ENCODE measurements at places on chromosomes 5 and 9.

DNA sequence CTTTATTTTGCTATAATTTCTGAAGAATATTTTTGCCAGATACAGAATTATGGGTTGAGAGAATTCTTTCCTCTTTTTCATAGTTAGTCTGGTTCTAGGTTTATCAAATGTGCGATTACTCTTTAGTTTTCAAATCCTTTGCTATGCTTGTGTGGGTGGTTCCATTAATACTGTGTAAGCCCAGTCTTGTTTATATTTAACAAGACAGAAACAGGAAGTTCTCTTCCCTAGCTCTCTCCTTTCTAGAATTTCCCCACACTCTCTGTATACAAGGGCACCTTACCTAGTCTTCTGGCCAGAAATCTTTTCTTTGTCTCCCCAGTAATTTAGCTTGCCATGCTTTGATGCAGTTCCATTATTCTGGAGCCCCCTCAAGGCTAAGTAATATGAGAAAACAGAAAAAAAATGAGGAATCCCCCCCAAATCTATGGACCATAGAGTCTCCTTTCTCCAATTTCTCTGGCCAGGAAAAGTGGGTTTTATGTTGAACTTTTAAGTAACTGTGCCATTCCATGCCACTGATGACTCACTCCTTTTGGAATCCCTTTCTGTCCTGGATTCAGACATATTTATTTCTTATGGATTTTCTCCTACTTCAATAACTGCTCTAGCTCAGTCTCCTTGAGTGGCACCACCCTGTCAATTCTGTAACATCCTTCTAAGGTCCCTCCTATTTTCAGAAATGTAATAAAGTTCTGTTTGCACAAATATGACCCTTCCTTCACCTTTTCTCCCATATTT lies 1714.1 kb downstream of the EFNA5 start:
- DNase-seq, result no peak

DNA sequence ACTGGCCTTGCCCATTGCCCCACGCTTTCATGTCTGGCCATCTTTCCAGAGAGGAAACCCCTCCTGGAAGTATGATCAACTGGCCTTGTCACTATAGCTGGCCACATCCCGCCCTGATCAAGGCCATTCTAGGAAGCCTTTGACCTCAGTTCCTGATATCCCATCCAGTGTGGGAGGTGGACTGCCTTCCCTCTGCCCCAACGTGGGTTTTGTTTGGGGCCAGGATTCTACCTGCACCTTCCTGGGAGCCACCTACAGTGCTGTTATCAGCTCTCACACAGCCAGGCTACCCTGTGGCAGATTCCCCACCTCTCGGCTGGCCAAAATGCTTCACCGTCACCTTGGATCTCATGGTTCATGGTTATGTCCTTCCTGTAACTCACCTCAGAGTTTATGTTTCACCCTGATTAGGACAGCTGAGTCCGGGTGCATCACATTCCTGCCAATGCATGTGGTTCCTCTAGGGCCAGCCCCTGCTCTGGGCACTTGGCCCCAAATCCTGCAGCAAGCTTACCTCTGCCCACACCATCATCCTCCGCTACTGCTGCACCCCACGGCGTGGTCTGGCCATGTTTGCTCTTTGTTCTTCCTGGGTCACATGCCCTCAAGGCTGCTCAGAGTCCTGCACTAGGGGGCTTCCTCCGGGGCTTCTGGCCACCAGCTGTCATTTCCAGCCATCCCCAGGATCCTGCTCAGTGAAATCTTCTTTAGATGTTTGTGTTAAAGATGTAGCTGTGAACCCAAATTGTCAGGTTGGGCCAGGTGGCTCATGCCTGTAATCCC lies 24.2 kb upstream of the S1PR3 start:
- no peak for DNase-seq

DNA sequence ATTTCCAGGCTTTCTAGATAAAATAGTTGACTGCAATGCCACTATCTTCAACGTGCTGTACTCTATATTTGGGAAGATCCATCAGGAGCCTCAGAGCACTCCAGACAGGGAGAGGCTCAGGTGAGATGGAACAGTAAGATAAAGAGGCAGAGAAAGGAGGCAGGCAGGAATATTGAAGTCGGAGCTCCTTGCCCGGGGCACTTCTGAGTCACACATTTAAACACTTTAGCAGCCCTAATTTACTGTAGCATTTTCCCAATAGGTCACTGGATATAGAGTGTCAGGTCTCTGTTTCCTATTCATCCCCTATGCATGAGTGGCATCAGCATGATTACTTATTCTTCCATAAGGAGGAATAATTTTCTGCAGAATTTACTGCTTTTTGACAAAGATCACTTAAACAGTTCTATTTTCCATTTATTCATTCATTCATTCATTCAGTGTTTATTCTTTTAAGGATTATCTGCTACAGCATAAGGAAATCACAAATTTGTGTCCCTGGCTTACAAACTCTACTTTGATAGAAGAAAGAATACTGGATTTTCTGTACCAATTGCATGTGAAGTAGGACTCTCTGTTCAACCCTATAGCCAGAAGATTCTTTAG lies 170.7 kb downstream of the MAPKAP1 start:
- no peak for DNase-seq

DNA sequence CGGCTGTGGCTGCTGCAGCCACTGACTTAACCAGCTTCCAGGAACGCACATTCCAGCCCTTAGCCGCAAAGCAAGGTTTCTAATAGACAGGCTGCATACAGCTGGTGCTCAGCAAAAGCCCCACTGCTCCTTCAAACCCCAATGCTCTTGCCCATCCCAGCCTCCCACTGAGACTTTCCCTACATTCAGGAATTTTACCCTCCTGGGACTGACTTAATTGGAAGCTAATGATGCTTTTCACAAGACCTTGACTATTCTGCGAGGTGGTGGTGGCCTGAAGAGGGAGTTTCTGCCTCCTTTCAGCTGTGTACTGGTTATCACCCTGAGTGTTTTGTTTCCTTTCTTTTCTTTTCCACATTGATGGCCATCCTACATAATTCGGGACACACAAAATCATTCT lies 164.9 kb upstream of the IRX1 start:
- no peak for DNase-seq

DNA sequence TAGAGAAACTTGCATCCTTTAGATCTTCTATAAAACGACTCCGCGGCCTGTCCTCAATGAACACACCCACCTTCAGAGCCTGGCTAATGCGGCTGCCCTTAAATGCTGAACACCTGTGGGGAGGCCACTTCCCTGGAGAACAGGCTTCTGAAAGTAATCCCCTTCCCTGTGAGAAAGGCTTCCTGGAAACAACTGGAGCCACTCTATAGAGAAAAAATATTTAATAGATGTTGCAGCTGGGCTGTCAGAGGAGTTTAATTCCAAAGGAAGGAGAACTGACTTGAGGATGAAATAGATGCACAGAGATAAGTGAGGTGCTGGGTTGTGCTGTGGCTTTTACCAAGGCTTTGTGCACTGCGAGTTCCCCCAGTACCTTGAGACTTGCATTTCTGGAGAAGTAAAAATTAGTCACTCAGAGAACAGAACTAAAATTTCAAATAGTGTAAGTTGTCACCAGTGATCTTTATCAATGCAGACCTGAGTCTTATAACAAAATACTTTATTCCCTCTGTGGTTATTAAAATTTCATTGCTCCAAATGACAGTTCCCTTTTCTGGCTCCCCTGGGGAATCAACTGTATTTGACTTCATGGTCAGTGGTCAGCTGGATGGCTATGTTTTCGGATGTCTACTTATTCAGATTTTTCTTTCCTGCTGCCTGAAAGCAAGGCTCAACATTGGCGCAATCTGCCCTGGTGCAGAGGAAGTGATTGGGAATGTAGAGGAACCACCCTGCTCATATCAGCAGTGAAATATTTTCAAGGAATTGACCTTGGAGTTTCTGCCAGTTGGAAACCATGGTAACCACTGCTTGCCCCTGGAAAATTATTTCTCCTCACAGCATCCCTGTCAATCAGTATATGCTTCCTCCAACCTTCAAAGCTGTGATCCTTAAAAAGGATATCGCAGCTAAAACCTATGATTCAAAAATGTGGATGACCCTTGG lies 238.8 kb downstream of the SMARCA2 start:
- DNase-seq, result no peak

GRCh38 chr5:72427488-72428437 lies 79.4 kb downstream of the ZNF366 start:
- no peak for DNase-seq

DNA sequence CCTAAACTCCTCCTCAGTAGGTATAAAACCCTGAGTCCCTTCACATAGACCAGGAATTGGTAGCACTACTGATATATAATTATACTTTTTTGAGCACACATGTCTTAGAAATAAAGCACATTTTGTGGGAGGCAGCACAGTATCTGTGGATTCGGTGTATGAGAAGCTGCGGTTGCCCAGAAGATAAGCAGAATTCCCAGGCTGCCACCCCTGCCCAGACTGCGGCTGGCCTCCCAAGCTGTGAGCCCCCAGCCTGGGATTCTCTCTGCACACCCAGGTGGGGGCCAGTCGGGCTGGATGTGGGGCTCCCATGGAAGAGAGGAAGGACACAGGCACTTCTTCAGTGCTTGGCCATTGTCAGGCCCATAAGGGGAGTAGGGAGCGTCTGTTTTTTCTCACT lies 25.6 kb upstream of the ANGPTL2 start:
- DNase-seq, result no peak

DNA sequence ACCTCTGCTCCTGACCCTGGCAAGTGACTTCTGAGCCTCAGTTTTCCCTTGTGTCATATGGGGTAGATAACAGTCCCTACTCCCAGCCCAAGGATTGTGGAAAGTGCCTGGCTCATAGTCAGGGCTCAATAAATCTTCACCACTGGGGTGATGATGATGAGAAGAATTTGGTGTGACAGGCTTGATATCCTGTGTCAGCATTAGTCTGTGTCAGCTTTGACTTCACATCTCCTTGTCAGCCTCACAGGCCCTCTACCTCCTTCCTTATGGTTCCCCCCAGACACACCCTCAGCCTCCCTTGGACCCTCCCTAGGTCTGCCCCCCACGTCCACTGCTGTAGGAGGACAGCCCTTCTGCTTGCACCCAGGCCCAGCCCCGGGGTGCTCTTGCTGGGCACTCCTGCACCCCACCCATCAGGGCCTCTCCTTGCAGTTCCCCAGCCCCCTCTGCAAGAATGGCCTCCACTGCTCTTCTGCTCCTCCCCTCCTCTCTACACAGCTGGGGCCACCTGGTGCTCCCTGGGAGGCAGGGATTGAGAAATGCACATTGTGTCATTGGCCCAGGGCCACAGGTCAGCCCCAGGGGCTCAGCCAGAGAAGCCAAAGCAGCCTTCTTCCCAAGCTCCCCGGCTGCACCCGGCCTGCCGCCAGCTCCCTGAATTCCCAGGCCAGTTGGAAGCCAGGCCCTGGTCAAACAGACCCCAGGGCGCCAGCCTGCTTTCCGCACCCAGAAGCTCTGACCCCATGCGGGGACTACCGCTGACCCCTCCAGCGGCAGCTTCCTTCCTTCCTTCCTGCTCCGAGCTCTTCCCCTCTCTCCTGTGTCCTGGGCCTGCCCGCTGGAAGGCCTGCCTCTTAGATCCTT lies 7.7 kb downstream of the FGFR4 start:
- DNase-seq, result no peak

- DNase-seq, result no peak
Measured at GRCh38 chr9:94714494-94714893, 12.0 kb upstream of the AOPEP start.

- no peak for DNase-seq
Measured at GRCh38 chr5:56829137-56829908, 14.0 kb downstream of the MAP3K1 start.

DNA sequence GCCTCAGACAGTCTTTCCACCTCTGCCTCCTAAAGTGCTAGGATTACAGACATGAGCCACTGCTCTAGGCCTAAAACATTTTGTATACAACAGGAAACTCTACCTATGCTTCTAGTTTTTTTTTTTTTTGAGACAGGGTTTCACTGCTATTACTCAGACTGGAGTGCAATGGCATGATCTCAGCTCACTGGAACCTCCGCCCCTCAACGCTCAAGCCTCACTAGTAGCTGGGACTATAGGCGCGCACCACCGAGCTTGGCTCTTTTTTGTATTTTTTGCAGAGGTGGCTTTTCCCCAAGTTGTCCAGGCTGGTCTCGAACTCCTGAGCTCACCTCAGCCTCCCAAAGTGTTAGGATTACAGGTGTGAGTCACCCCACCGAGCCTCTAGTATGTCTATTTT lies 5.4 kb downstream of the HSPA9 start:
- DNase-seq, result no peak

- no peak for DNase-seq
Measured at GRCh38 chr5:148811756-148812155, 14.7 kb upstream of the ADRB2 start.

- no peak for DNase-seq
Measured at GRCh38 chr9:107805201-107805600, 315.6 kb upstream of the KLF4 start.

DNA sequence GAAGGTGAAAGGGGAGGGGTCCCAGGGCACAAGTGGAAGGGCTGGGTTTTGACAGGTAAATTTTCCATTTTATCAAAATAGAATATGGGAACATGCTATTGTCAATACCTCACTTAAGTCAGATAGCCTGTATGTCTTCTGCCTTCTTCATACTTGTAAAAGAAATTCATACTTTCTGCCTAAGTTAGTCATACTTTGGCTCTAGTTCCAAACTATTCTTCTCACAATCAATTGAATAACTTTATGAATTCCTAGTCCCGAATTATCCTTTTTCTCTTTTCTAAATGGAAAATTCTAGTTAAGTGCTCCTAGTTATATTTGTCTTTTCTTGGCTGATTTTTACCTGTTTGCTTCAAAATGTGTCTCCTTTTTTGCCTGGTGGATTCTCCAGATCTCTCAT lies 271.4 kb downstream of the CSNK1G3 start:
- DNase-seq, result no peak

DNA sequence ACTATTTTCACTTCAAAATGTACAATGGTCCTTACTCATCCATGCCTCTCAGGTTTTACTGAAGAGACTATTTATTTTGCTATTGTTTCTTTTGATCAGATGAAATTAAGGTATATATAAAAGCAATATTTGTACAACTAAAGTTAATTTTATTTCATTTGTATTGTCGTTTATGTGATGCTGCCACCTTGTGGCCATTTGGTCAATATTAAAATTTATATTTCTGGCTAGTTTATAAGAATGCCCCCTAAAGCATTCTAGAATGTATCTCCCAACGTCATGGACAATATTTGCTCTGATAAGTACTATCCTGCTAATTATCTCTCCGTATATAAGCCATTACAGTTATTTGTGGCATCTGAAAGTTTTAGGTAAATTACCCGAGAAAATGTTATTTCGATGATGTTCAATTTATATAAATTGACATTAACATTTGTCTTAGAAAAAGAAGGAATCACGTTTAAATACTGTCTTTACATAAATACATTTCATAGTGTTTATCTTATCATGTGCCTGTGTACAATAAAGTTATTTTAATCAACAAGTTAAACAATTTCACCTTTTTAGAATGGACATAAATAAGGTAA lies 680.0 kb downstream of the TAF11L14 start:
- peak; percentile 11 for DNase-seq

DNA sequence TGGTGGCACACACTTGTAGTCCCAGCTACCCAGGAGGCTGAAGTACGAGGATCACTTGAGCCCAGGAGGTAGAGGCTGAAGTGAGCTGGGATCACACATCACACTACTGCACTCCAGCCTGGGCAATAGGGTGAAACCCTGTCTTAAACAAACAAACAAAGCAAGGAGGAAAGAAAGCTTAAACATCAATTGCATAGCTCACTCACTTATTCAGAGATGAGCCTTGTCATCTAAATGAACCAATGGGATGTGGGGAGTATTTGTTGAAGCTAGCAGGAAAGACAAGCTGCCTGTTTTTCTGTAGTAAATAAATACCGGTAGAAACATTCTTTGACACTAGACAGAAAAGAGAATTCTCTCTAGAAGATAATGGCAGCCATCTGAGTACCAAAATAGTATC lies 161.0 kb upstream of the SLC12A2 start:
- DNase-seq, result no peak

All from NCI-H1105 treated with DMSO at 0.1 percent for 48 hours (cell line).